ENCODE measurements at places on chromosomes 11 and 22.

DNA sequence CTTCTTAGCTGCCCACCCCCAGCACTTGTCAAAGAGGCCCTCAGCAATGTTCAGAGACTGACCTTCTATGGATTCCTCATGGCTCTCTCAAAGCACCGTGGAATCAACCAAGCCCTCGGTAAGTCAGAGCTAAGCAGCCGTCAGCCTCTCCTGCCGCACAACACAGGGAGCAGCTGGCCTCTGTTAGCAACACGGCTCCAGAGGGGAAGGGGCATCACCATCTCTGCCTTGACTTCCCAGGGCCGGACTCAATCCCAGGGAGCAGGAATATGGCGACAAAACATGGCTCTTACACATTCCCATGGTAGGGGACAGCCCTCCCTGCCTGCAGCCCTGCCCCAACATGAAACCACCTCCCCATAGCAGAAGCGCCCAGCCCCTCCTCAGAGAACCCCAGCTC is 18.9 kb downstream of the ARFGAP2 start:
- DNase-seq: no peak

- DNase-seq: no peak
These were observed 605.0 kb upstream of the RAG2 start for GRCh38 chr11:37203006-37203405.

DNA sequence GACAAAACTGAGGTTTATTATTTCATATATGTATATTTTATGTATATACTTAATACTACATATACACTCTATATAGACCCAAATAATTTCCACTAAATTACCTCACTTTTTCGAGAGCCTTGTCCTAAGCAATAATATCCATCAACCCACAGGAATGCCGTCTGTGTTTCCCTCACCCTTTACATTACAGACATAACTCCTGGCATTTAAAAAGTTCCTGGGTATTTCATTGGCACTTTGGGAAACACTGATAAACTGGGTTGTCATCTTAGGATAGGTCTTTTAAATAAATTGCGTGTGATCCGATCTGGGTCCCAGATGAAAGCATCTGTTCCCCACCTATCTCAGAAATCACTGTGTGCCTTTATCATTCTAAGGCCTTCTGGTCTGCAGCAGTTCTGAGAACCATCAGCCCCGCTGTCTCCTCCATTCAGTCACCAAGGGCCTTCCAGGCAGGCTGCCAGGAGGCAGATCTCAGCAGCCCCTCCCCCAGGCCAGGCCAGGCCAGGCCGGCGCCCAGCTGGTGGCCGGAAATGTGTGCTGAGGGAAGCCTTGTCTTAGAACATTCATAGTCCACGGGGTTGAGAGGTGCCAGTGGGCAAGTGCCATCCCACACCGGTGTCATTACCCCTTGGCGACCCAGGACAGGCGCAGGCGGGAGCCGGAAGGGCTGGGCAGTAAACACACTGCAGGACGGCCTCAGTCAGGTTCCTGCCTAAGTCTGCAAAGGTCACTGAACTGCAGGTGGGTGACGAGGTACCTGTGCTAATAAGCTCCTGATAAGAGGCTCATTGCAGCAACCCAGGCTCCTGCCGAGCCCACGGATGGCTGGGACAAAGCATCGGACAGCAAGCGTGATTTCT is 3.3 kb downstream of the FGF19 start:
- DNase-seq: no peak

DNA sequence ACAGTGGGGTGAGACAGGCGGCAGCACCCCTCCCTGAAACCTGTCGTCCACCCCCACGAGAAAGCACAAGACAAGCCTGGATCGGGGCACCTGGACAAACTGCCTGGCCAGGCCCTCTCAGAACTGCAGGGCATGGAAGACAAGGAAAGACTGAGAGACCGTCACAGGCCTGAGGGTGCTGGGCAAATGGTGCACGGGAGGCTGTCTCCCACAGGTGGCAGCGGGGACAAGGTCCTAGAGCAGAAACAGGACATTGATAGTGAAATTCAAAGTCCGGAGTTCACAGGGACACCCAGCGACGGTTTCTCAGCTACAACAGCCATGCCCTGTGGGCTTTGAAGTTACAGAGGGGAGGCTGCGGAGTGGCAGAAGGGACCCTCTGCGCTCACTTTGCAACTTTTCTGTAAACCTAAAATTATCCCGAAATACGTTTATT is 20.6 kb downstream of the DRD4 start:
- no peak for DNase-seq

DNA sequence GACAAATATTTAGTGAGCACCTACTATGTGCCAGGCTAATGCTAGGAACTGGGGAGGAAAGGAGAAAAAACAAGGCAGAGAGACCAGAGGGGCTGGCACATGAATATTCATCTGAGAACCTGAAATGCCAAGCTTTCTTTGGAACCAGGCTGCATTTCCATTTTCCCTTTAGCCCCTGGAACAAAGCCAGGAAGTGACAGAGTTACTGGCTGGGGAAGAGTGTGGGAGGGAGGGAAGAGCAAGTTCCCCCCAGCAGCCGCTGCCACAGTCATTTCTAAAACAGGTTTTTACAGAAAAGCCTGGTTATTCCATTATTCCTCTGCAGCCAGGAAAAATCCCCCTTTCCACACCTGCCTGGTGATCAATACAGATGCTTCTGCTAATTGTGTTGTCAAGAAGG is 97.0 kb downstream of the SPON1 start:
- no peak for DNase-seq

- no peak for DNase-seq
These were observed 67.5 kb downstream of the GAB2 start for GRCh38 chr11:78350091-78350645.

- no peak for DNase-seq
These were observed 72.6 kb upstream of the PARVG start for GRCh38 chr22:44108076-44108475.

GRCh38 chr11:113574586-113574985 is 99.4 kb upstream of the DRD2 start:
- DNase-seq: no peak

DNA sequence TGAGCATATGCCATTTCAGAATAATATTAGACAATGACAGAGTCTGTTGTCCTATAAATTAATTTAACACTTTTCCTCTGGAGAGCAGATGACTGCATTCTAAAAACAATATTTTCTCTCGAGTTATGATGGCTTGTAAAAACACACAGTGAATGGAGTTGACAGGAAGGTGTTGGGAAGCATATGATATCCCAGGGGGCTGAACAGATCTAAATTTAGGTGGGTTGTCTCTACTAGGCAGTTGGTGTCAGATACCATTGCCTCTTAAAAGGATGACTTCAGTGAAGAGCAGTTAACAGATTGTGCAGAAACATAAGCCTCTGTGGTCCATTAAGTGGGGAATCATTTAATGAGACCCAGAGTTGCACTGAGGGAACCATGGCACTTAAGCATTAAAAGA is 30.7 kb downstream of the SVIP start:
- DNase-seq: no peak

GRCh38 chr11:33227578-33228261 is 29.5 kb upstream of the HIPK3 start:
- DNase-seq: no peak

- no peak for DNase-seq
These were observed 86.9 kb upstream of the IGLL5 start for GRCh38 chr22:22800716-22801115.

- no peak for DNase-seq
These were observed 9.6 kb downstream of the REXO2 start for GRCh38 chr11:114448749-114449482.

GRCh38 chr11:68113986-68114385 is 7.2 kb downstream of the CHKA start:
- no peak for DNase-seq

DNA sequence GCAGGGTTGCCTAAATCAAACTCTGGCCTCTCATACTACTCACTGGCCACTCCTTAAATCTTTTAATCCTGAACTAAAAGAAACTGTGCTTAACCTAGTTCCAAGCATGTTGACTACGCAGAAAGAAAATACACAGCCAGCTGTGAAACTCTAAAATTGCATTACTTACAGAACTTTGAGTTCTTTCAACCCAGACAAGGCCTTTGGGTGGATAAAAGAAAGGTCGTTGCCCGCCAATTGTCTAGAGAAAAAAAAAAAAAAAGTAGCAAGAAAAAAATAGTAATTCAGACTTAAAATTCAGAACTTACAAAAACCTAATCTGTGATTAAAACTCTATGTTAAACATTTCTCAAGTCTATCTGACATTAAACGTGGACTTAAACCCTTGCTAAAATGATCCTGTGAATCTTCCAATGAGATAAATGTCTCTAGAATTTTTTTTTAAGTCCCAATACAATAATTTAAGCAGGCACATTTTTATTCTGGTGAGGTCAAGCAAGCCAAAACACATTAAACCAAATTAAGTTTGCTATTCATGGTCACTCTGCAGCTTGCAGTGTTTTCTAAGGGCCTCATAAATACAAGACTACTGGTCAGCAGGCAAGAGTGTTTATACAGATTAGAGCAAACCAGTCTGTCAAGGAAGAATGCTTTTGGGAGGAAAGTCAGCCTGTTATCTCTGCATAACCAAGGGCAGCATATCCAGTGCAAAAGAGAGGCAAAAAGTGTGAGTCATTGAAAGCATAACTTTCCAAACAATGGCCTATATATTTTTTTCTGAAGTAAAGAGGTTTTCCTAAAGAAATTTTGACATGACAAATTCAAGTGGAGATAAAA is 29.5 kb upstream of the CCDC34 start:
- DNase-seq: no peak

DNA sequence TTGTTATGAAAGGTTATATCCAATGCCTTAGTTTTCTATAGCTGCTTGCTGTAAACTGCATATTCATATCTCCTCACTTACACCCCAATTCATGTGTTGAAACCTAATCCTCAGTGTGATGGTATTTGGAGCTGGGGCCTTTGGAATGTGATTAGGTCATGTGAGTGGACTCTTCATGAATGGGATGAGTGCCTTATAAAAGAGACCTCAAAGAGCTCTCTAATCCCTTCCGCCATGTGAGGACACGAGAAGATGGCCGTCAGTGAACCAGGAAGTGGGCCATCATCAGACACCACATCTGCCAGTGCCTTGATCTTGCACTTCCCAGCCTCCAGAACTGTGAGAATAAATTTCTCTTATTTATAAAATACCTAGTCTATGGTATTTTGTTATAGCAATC is 79.3 kb downstream of the CYP2R1 start:
- no peak for DNase-seq

- DNase-seq: no peak
These were observed 368 bp upstream of the CHORDC1 start for GRCh38 chr11:90223248-90223585.

DNA sequence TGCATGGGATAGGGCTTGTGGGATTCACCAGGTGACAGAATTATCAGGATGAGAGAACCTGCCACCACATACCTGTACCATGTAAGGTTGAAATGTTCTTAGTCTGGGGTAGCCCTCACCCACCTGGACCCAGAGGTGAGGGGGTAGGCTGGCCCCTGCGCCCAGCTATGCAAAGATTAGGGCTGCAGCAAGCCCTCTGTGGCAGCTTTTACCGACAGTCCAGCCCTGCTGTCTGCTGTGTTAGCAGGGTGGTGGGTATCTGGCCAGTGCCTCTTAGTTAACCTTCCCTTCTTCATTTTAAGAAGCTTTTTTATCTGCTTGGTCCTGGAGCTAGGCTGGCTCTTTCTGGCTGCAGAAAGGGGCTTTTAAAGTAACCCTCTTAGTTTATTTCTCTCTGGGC is 13.9 kb downstream of the INSC start:
- no peak for DNase-seq

- DNase-seq: no peak
These were observed 59.7 kb upstream of the CTTN start for GRCh38 chr11:70338594-70338993.

DNA sequence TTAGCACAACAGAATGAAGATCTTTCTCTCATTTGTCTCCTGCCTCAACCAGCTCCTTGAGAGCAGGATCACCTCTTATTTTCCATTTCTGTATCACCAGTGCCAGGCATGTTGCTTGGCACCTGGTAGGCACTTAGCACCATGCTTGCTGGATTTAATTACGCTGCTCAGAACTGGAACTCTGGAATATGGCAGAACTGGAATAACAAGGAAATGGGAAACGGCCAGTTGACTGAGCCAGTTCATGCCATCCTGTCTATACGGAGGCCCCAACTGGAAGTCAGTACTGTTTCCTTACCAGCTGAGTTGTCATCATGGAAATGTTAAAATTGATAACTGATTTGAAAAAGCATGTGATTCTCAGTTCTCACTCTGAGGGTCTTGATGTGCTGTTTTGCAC is 69.5 kb upstream of the YWHAH start:
- DNase-seq: no peak

DNA sequence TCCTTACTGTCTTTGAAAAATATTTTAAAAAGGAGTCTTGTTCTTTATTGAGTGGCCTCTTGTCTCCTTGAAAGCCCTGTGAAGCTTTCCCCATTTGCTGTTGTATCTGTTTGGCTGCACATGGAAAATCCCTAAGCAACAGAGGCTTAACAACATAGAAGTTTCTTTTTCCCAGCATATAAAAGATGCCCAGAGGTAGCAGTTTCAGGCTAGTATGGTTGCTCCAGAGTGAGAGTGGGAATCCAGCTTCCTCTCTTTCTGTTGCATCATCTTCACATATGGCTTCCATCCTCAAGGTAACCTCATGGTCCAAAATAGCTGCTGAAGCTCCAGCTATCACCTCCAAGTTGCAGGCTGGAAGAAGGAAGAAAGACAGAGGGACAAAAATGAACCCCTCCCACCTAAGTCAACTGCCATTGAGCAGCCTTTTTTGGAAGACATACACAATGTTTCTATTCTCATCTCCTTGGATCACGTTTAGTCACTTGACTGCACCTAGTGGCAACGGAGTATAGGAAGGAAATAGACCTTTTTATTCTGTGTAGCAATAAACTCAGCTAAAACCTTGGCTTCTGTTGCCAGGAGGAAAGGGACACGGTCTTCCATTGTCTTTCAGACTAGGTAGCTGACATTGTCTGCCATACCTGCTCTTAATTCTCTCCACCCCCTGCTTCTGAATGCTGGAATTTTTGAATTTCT is 5.3 kb downstream of the CSF2RB start:
- no peak for DNase-seq

- DNase-seq: no peak
These were observed 3.4 kb downstream of the POU2AF3 start for GRCh38 chr11:111301842-111302118.

- DNase-seq: no peak
These were observed 347.9 kb upstream of the NCAM1 start for GRCh38 chr11:112613051-112613972.

GRCh38 chr11:18457450-18457849 is 1.8 kb downstream of the LDHAL6A start:
- DNase-seq: no peak

GRCh38 chr22:37684803-37685615 is 1.1 kb upstream of the NOL12 start:
- DNase-seq: no peak

GRCh38 chr11:113373981-113374560 is 13.5 kb upstream of the ANKK1 start:
- DNase-seq: no peak

- DNase-seq: no peak
These were observed 4.7 kb downstream of the ZDHHC13 start for GRCh38 chr11:19121646-19122045.

All from stimulated activated CD4-positive, alpha-beta T cell treated with anti-CD3 and anti-CD28 coated beads, TNF-alpha, amount 100 ng/mL, for 1 hour (primary cell).